CD8-positive, alpha-beta T cell (primary cell): ENCODE measurements at places on chromosomes 1 and 21.

GRCh38 chr1:208807446-208808127 lies 563.4 kb upstream of the PLXNA2 start:
- no peak for DNase-seq

GRCh38 chr1:176857632-176858031 lies 306.9 kb downstream of the ASTN1 start:
- no peak for DNase-seq

DNA sequence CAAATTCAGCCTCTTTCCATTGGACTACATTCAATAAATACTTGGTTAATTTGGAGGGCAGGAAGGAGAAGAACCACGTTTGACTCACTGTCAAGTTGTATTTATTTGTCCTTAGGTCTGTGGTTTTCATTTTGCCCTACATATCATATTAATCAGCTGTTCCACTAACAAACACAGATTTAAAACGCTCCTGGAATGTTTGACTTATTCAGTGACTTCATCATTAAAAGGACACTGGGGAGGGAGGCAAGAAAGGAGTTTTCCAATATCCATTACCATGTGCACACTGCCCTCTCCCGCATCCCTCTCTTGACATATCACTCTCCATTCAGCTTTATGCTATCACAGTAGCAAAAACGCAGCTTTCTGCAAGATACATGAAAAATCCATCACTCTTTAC lies 98.2 kb upstream of the C1orf87 start:
- DNase-seq, result no peak

GRCh38 chr1:241171991-241172390 lies 185.0 kb downstream of the RGS7 start:
- no peak for DNase-seq

- no peak for DNase-seq
Observed at GRCh38 chr1:7019510-7019909, 234.3 kb downstream of the CAMTA1 start.

GRCh38 chr1:223731133-223731770 lies 18.9 kb downstream of the CAPN2 start:
- DNase-seq, result no peak

DNA sequence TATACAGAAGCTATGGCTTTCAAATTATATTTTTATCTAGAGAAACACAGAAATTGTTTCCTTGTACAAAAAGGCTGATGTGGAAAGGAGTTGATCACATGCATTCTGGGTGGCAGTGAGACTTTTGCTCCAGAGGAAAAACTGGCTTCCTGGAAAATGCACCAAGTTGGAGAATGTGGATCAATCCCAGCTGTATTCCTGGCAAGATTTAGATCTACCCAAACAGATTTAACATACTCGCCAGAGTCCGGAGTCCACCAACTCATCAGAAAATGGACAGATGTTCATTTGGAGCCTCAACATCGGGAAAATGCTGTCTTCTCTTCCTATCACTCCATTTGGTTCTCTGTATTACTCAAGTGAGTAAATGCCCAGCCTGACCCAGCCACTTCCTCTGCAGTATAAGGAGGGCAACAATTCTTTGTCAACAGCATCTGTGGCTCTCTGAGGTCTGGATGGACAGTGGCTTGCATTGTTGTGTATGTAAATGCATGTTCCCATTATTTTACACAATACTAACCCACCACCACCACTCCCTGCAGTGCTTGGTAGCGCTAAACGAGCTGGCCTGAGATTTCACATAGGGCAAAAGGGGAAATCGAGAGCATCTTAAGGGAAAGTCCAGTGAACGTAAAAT lies 226.2 kb upstream of the IRF2BP2 start:
- DNase-seq, result no peak

- peak; percentile 48 for DNase-seq
Observed at GRCh38 chr21:43866260-43866629, 1.2 kb downstream of the AGPAT3 start.

DNA sequence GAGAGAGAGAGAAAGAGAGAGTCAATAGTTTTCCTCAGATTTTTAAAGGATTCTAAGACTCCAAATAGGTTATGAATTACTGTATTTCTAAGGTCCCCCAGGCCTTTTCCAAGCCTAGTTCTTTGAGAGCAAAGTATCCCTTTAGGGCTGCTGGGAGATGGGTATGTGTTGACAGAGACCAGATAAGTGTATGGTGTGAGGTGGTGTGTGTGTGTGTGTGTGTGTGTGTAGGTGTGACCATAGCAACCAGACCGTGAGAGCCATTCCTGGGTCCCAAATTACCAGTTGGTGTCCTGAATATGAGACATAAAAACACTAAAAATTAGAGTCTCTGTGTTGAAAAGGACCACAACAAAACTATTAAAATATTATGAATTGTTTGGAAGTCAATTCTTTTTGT lies 41.7 kb upstream of the DNAJC6 start:
- DNase-seq, result no peak

- DNase-seq, result no peak
Observed at GRCh38 chr21:42198929-42199867, 19.7 kb upstream of the ABCG1 start.

DNA sequence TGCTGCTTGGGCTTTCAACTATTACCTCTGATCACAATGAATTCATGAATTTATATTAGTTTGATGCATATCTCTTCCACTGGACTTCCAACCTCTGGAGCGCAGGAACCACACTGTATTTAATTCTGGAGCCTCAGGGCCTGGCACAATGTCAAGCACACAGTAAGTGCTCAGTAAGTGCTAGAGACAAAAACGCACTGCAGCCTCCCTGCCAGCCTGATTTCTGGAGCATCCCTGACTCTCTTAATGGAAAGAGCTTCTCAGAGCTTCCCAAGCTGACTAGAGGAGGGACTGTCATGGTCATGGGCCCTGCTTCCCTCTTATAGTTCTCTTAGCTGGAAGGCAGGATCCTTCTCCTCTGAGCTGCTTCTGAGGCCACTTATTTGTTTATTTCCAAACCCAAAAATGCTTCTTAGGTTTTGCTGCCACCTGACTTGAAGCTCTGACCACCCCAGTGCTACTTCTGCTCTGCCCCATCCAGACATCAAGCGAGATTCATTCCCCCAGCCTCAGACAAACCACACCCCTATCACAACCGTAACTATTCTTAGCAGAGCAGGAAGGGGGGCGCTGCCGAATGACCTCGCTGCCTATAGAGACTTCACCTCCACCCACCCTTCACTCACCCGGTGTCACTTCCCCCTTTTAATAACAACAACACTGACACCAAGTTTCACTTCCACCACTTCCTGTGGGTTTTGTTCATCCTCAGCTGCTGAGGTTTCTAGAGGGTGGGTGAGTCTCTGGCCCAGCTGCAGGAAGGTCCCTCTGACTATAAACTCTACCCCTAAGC lies 33.6 kb downstream of the NUAK2 start:
- DNase-seq, result peak; percentile 94

GRCh38 chr1:173112129-173112528 lies 61.4 kb upstream of the TNFSF18 start:
- no peak for DNase-seq

DNA sequence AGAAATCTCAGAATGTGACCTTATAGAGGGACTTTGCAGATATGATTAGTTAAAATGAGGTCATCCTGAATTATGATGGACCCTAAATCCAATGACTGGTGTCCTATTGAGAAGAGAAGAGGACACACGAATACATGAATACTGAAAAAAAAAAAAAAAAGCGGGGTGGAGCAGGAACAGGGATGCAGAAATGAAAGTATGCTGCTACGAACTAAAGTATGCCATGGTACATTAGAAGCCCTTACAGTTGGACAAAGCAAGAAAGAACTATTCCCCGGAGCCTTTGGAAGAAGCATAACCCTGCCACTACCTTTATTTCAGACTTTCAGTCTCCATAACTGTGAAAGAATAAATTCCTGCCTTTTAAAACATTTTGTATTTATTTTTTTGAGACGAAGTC lies 557.9 kb upstream of the NCAM2 start:
- DNase-seq, result no peak

- no peak for DNase-seq
Observed at GRCh38 chr1:211831558-211832323, 1.2 kb upstream of the LPGAT1 start.

DNA sequence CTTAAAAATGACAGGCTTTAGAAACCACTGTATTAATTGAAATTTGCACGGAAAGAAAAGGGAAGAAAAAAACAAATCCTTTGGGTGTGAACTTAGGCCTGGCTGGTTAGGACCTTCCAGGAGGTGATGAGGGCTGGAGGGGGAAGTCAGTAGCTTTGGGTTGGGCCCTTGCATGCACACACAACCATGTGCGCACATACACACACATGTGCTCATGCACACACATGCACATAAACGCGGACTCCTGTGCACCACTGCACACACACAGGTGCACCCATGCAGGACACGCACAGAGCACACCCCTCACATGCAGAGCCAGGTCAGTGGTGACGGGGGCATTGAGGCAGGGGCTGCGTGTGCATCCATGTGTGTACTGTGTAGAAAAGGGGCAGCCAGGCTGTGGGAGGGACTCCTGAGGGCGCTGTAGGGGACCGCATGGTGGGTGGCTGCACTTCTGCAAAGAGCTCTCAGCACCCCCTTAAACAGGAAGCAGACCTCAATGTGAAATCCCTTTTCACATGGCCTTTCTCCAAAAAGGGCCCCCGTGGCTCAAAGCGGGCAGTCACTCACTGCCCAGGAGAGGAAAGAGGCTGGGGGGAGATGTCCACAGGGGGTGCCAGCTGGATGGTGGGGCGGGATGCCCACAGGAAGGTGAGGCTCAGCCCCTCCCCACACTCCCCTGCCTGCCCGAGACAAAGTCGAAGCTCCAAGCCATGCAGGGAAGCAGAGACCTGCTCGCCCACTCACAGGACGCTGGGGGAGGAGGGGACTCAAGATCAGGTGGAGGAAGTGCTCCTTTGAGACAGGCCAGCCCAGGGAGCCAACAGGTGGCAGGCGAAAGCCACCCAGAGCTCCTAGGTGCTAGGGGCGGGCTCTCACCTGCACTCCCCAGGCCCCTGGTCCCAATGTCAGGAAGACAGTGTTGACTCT lies 95.2 kb downstream of the ITPKB start:
- peak; percentile 48 for DNase-seq

DNA sequence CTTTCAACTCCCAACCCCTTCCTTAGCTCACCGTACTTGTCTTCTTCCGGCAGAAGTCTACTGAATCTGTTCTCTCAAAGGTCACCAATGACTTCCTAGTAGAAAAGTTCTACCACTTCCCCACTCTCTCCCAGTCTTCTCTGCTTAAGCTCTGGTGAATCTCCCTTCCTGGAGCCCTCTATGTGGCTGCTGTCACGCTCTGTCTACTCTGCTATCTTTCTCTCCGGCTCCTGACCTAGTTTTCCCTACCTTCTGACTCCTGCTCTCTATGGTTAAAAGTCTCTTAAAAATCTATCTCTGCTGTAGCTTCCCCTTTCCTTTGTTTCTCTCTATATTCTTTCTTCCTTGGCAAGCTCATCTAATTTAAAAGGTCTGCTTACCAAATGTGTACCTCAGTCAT lies 350.1 kb upstream of the GREM2 start:
- no peak for DNase-seq

DNA sequence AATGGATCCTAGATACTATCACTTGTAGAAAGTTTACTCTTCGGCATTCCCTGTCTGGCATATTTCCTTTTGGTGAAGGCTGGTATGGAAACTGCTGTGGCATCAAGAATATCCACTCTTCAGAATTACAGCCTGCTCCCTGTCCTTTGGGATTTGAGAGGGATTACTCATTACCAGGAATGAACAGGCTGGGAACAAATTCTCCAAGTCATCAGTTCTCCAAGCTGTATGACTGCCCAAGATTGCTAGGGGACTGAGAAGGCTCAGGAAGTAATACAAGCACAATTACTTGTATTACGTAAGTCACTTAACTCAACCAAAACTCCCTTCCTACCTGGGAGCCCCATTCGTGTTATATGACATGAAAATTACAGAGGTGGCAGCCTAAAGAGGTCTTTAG lies 49.6 kb downstream of the CD58 start:
- DNase-seq, result no peak

GRCh38 chr21:28338701-28339305 lies 653.9 kb downstream of the LTN1 start:
- no peak for DNase-seq

- no peak for DNase-seq
Observed at GRCh38 chr1:58116284-58116683, 430.2 kb downstream of the OMA1 start.

DNA sequence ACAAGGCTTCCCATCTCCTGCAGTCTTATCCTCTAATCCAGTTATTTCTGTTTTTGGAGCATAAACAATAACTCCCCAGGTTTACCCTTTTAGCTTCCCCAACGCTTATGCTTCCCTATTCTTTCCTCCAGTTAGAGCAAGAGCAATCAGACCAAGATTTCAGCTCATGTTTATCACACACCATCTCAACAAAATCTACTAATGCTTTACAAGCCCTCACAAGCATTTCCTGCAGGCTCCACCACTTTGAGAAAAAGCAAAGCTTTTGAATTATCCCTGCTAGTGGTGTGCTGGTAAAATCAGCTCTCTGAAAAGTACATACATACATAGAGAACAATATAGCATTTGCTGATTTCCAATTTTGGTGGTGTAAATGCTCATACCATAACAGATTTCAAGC lies 92.9 kb downstream of the EDEM3 start:
- no peak for DNase-seq

DNA sequence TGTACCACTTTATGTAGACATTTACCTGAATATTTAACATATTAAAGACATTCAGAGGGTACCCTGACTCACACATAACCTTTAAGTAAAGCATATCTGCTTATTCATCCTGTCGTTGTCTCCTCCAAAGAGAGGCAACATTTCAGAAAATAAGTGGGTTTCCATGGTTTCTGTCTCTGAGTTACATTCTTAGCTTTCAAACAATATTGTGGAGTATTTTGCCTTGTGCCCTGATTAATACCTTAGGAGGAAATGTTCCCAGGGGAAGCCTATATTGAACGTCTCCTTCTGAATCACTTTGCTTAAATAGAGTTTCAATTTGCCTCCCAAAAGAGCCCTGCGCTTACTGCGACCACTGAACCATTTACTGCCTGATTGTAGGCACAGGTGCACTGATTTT lies 26.1 kb downstream of the PALMD start:
- no peak for DNase-seq

GRCh38 chr1:110083061-110083865 lies 12.8 kb upstream of the ALX3 start:
- no peak for DNase-seq

DNA sequence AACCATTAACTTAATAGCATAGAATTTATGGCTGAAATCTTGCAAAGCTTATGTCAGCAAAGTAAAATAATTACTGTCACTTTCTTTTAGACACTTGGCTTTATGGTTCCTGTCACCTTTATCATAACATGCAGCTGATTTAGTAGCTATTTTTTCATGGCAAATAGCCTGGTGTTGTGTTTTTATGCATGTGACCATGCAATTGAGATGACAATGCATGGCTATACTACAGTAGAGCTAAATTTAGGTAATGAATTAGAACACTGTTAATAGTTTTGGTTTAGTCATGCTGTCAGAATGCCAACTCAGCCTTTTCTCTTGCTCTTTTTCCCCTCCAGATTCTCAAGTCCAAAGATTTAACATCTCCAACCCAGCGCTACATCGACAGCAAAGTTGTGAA lies 88.6 kb downstream of the TGFB2 start:
- no peak for DNase-seq

DNA sequence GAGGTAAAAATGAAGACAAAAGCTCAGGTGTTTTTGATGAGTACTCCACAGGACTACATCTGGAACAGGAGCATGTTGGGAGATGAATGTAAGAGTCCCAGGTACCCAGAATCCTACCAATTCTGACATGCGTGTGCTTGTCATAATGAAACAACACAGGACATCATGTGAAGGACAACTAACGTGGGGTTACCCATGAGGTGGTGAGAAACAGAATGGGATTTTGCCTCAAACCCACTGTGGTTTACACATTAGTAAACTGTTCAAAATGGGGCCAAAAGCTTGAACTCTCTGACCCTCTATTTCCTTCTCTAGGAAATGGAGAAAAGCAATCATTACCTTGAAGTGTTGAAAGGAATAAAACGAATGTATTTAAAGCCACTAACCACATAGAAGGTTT lies 266.2 kb downstream of the RGS7 start:
- no peak for DNase-seq
